IPS DF 6.9 (cell line): ENCODE measurements at places on chromosomes 6 and 20.

GRCh38 chr6:33812669-33813068 is 8.9 kb upstream of the MLN start:
- no peak overlapping the region for H3K27ac ChIP-seq
- no peaks in the 10 kb centered on the region for H3K27me3 ChIP-seq
- H3K4me1 ChIP-seq: peaks cover 20% of the 10 kb centered on the region
- no peaks in the 10 kb centered on the region for H3K36me3 ChIP-seq

- no peak overlapping the region for H3K4me3 ChIP-seq
- no peak overlapping the region for H3K27ac ChIP-seq
- no peak for DNase-seq
- no peaks in the 10 kb centered on the region for H3K27me3 ChIP-seq
These were observed 102.8 kb downstream of the SYCP2 start for GRCh38 chr20:59830665-59831023.

- H3K4me1 ChIP-seq: no peaks in the 10 kb centered on the region
- H3K27ac ChIP-seq: no peak overlapping the region
- H3K4me3 ChIP-seq: no peak overlapping the region
- H3K36me3 ChIP-seq: no peaks in the 10 kb centered on the region
- H3K27me3 ChIP-seq: no peaks in the 10 kb centered on the region
These were observed 434.1 kb upstream of the SOX4 start for GRCh38 chr6:21159465-21159864.

DNA sequence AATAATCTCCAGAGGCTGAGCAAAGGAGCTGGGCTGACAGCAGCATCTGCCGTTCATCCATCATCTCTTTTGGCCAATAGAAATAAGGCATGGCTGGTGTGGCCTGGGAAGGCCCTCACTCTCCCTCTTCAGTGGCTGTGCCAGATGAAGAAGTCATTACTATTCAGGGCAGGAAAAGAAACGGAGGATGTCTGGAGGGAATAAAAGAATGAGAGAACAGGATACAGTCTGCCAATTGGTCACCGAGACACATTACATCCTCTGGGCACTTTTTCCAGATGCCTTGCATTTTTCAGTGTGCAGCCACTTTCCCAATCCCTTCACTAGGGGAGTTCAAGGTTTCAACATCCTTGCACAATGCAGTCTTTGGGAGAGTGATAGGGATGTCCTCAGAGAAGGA is 32.2 kb upstream of the VGLL2 start:
- H3K4me3 ChIP-seq: no peak overlapping the region
- H3K36me3 ChIP-seq: no peaks in the 10 kb centered on the region
- DNase-seq: no peak

DNA sequence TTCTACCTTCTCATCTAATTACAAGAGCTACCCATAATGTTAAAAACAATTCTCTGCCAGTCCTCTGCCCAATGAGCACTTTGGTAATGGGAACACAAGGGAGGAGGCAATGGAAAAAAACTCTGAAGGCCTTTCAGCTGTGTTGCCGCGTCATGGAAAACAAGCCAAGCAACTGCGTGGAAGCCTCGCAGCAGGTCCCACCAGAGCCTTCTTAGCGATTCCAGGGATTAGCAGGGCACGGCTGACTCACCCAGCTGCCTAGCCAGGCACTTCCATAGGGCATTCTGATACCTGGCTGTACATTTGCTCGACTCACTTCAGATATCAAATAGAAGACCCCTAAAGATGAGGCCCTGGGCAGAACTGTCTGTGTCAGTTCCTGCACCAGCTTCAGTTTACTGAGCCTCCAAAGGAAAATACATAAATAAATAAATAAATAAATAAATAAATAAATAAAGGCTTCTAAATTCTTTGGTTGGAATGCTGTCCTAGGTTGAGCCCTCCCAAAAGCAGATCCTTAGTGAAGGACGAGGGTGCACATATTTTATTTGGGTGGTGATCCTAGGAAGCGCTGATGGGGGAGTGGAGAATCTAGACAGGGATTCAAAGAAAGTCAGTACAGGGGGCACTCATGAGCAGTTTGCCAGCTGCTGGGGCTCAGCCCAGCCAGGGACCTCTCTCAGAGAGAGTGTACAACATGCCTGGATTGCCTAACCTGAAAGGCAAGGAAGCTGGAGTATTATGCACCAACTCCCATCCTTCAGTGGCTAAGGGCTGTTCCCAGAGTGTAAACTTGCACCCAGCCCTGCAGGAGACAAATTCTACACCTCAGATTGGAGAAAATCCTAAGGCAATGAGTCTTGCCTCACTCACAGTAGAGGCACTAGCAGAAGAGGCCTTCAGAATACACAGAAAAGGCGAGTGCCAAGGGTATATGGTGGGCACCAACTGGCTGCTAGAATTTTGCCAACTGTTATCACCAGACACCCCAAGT is 18.2 kb downstream of the SNAP25 start:
- H3K4me3 ChIP-seq: no peak overlapping the region
- H3K36me3 ChIP-seq: no peaks in the 10 kb centered on the region
- H3K27me3 ChIP-seq: no peaks in the 10 kb centered on the region
- H3K4me1 ChIP-seq: no peaks in the 10 kb centered on the region

DNA sequence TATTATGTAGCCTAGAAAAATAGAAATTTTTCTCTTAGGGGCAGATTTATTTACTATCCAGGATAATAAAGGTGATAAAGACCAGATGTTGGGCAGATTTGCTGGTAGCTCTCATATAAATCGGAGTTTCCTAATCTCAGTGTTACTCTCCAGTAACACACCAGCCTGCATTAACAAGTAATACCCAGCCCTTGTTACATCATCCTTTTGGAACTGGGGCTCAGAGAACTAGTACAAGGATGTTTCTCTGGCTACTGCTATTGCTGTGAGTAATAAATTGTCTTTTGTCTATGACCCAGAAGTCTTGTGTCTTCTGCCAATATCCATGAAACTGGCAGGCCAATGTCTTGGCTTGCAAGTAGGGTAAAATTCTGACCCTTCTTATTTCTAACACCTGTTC is 16.8 kb downstream of the TPD52L1 start:
- H3K36me3 ChIP-seq: no peaks in the 10 kb centered on the region
- no peaks in the 10 kb centered on the region for H3K4me1 ChIP-seq
- DNase-seq: no peak
- no peaks in the 10 kb centered on the region for H3K27me3 ChIP-seq
- no peak overlapping the region for H3K4me3 ChIP-seq

GRCh38 chr6:72653026-72653425 is 31.2 kb downstream of the KCNQ5 start:
- H3K4me3 ChIP-seq: no peak overlapping the region
- H3K36me3 ChIP-seq: no peaks in the 10 kb centered on the region

- H3K4me1 ChIP-seq: peaks cover 1% of the 10 kb centered on the region; the same call in 1 of the 2 replicates
- H3K27ac ChIP-seq: no peak overlapping the region
These were observed 132.9 kb downstream of the PRDM13 start for GRCh38 chr6:99739526-99739925.

GRCh38 chr6:155264693-155265320 is 994 bp downstream of the CLDN20 start:
- no peak overlapping the region for H3K27ac ChIP-seq
- no peaks in the 10 kb centered on the region for H3K4me1 ChIP-seq
- H3K36me3 ChIP-seq: no peaks in the 10 kb centered on the region; the same call in 1 of the 2 replicates
- H3K4me3 ChIP-seq: no peak overlapping the region
- no peak for DNase-seq

GRCh38 chr6:154226461-154226860 is 130.1 kb downstream of the IPCEF1 start:
- H3K27me3 ChIP-seq: no peaks in the 10 kb centered on the region
- DNase-seq: no peak
- no peaks in the 10 kb centered on the region for H3K36me3 ChIP-seq
- H3K4me1 ChIP-seq: no peaks in the 10 kb centered on the region

GRCh38 chr6:141451181-141451510 is 681.6 kb upstream of the GJE1 start:
- DNase-seq: no peak
- H3K27me3 ChIP-seq: no peaks in the 10 kb centered on the region
- 0 out of 2 replicates have a peak, but pooled peaks cover 2% of the 10 kb centered on the region for H3K4me1 ChIP-seq
- no peak overlapping the region for H3K27ac ChIP-seq
- no peaks in the 10 kb centered on the region for H3K36me3 ChIP-seq
- H3K4me3 ChIP-seq: no peak overlapping the region

- H3K4me1 ChIP-seq: no peaks in the 10 kb centered on the region
- H3K27ac ChIP-seq: no peak overlapping the region
- no peak for DNase-seq
- no peak overlapping the region for H3K4me3 ChIP-seq
These were observed 36.4 kb downstream of the MYLK4 start for GRCh38 chr6:2714111-2714895.

GRCh38 chr6:24718449-24719124 is 367 bp downstream of the C6orf62 start:
- H3K4me1 ChIP-seq: no peaks in the 10 kb centered on the region
- peak overlapping the region; percentile 84; the same call in 1 of the 2 replicates for H3K4me3 ChIP-seq
- no peak for DNase-seq
- H3K27me3 ChIP-seq: no peaks in the 10 kb centered on the region
- no peak overlapping the region for H3K27ac ChIP-seq

DNA sequence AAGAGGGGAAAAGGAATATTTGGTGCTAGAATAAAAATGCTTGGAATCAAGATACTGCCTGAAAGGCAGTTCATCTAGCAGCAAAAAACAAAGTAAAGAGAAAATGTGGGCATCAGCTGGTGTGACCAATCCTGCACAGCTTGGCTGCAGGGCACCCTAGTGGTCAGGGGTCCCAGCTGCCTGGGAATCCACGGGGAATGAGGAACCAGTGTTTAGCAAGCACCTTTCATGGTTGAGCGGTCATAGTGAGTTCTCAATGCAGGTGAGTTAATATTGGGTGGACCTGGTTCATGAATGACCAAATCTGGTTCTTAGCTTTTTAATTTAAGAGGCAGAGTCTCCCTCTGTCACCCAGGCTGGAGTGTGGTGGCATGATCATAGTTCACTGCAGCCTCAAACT is 53.3 kb downstream of the CAP2 start:
- H3K4me1 ChIP-seq: no peaks in the 10 kb centered on the region
- no peaks in the 10 kb centered on the region for H3K27me3 ChIP-seq
- no peak overlapping the region for H3K27ac ChIP-seq
- DNase-seq: no peak

DNA sequence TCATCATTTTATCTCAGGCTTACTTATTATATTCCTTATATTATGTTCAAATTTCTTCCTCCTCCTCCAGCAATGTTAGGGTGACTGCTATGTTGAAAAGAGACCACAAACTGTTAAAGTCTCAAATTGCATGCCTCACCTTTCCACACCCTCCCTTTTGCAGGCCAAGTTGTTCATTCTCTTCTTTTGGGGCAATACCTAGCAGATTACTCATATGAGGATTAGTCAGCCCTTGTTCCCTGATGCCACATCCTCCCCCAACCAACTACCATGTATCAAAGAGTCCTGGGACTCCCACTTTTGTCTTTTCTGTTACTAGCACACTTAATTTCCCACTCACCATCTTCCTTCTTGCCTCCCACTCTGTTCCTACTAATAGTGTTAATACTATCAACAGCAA is 434.7 kb downstream of the BCKDHB start:
- no peaks in the 10 kb centered on the region for H3K4me1 ChIP-seq
- H3K27ac ChIP-seq: no peak overlapping the region
- H3K4me3 ChIP-seq: no peak overlapping the region
- no peaks in the 10 kb centered on the region for H3K36me3 ChIP-seq
- no peak for DNase-seq

GRCh38 chr6:122589115-122589514 is 21.1 kb upstream of the PKIB start:
- DNase-seq: no peak
- no peaks in the 10 kb centered on the region for H3K36me3 ChIP-seq

DNA sequence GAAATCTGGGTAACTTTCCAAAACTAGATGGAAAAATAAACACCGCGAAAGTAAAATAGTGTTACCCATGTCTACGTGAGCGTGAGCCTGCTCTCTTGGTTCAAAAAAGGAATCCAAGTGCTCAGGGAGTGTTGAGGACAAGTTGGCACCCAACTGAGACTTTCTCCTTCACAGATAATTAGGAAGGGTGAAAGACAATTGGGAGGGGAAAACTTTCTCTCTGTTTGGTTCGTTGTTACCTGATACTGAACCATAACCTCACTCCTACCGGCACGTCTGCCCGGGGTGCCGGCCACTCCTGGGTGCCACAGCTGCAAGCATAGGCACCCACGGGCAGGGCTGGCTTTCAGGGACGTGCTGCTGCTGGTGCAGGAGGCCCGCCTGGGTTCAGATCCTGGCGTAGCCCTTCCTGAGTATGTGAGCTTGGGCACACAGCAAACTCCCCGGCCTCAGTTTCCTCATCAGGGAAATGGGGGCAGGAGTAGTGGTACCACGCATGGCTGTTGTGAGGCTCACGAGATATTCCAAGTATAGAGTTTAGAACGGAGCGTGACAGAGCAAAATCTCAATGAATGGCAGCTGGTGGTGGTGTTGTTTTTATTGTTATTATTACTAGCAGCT is 38.2 kb upstream of the PMEPA1 start:
- H3K27me3 ChIP-seq: no peaks in the 10 kb centered on the region
- no peaks in the 10 kb centered on the region for H3K4me1 ChIP-seq
- DNase-seq: no peak
- H3K4me3 ChIP-seq: no peak overlapping the region

GRCh38 chr6:148509800-148510581 is 167.4 kb downstream of the SASH1 start:
- H3K27me3 ChIP-seq: no peaks in the 10 kb centered on the region
- no peaks in the 10 kb centered on the region for H3K36me3 ChIP-seq
- H3K27ac ChIP-seq: no peak overlapping the region
- H3K4me1 ChIP-seq: peaks cover 3% of the 10 kb centered on the region; the same call in 1 of the 2 replicates
